ENCODE measurements at places on chromosomes 5 and 9.

DNA sequence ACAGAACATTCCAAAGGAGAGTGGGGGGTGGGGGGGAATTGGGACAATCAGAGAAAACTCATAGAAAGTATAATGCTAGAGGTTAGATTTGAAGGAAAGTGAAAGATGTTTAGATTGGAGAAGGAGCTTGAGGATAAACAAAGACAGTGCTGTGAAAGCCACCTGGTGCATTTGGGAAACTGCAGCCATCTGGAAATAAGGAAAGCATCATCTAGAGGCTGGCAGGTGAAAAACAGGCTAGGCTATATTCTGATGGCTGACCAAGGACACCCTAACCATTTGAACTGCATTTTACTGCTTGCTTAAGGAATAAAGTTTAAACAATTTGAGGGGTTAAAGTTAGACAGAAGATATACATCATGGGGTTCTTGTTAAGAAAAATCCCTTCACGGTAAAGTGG lies 296.4 kb downstream of the CETN3 start:
- no peak for DNase-seq

GRCh38 chr9:137721479-137721878 lies 102.7 kb downstream of the EHMT1 start:
- DNase-seq = peak; percentile 19

DNA sequence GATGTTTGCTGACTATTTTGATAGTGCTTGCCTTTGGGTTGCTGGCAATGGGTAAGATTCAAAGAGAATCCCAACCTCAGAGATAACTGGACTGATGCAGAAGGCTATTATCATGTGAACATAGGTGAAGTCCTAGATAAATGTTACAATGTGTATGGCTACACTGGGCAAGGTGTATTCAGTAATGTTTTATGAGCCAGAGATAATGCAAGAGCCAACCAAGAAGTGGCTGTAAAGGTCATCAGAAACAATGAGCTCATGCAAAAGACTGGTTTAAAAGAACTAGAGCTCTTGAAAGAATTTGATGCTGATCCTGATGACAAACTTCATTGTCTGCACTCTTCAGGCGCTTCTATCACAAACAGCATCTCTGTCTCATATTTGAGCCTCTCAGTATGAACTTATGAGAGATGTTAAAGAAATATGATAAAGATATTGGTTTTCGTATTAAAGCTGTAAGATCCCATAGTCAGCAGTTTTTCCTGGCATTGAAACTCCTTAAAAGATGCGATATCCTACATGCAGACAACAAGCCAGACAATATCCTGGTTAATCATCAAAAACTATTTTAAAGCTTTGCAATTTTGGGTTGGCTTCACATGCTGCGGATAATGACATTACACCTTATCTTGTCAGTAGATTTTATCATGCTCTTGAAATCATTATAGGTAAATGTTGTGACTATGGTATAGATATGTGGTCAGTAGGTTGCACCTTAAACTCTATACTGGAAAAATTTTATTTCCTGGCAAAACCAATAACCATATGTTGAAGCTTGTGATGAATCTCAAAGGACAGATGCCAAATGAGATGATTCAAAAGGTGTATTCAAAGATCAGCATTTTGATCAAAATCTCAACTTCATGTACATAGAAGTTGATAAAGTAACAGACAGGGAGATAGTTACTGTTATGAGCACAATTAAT lies 41.9 kb upstream of the TNFSF15 start:
- DNase-seq = no peak

DNA sequence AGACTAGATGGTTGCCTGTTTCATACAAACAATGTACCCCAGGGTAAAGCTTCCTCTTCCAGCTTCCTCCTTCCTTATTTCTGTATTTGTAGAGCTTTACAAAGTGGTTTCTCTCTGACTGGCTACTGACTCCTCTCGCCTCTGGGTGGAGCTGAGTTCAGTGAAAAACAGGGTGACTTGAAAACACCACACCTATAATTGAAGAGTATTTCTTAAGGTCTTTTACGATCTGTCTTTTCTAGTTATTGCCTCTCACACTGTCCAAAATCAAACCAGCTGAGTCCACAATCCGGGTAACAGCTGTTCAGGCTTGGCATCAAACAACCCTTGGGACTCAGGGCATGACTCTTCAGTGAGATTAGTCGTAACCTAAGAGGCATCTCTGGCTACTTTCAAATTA lies 200.4 kb downstream of the ARRDC3 start:
- DNase-seq = no peak

GRCh38 chr9:92328225-92328624 lies 2.5 kb downstream of the CENPP start:
- DNase-seq = no peak

GRCh38 chr5:72241346-72242003 lies 78.6 kb downstream of the MRPS27 start:
- no peak for DNase-seq

- no peak for DNase-seq
These were observed 88.9 kb upstream of the BNC2 start for GRCh38 chr9:16959391-16959790.

DNA sequence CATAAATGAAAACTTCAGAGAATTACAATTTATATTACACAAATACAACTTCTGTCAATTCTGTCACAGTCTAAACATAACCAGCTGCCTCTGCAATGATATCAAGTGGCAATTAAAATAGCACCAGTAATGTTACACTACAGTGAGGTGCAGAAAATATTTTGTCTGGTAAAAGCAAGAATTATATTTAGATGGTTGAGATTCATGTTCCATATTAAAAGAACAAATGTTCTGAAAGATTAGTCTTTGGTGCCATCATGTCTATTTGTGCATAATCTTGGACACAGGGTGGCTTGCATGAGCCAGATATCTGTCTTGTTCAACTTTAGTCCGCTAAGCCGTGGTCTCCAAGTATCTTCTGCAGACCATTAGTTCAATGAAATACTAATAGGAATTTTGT lies 29.0 kb upstream of the PRR16 start:
- no peak for DNase-seq

DNA sequence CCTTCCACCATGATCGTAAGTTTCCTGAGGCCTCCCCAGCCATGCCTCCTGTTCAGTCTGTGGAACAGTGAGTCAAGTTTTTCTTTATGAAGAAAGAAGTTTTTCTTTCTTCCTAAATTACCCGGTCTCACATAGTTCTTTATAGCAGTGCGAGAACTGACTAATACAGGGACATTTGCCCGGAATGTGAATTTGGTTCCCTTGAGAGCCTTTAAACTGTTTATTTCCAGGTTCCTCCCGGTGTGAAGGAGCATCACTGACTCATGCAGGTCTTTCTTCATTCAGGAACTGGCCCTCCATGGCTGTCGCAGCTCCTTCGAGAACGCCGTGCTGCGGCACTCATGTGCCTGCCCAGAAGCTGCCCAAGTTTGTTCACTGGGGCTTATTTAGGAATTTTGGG lies 87.7 kb downstream of the PTCH1 start:
- no peak for DNase-seq

- DNase-seq = no peak
These were observed 16.9 kb upstream of the LAMC3 start for GRCh38 chr9:130991778-130992681.

DNA sequence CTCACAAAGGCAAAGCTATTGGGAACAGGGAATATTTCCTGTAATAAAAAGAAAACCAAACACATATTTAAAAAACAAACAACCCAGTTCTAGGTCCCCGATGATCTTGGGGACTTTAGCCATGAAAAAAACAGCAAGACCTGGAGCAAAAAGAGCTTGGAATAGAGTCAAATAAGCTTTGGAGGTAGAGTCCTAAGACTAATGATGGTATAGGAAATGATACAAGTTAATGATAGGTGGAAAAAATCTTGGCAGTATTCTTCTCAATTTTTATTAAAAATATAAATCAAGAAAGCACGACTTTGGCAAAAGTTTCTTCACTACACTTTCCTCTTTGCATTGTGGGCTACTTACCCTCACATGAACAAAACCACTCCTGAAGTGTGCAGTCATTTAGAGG lies 481.5 kb downstream of the EBF1 start:
- DNase-seq = no peak

GRCh38 chr5:106656821-106657220 lies 1013.9 kb downstream of the EFNA5 start:
- no peak for DNase-seq

DNA sequence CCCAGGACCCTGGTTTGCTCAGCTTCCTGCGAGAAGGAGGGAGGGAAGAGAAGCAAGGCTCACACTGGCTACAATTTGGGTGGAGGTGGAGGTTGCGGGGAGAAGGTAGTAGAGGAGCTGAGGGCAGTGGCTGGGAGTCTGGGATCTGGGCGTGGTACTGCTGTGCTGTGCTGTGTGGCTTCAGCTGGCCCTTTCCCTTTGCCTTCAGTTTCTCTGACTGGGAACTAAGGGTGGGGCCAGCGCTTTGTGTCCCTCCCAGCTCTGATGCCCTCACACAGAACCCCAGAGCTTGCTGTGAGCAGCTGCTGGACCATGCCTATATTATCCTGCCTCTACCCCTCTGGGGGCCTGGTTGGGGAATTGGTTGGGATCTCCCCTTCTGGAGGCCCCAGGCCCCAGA lies 60.9 kb downstream of the RGS3 start:
- DNase-seq = no peak

- peak; percentile 28 for DNase-seq
These were observed 89.8 kb downstream of the SLC1A3 start for GRCh38 chr5:36696059-36696673.

GRCh38 chr9:4116071-4116581 lies 183.7 kb downstream of the GLIS3 start:
- DNase-seq = no peak

DNA sequence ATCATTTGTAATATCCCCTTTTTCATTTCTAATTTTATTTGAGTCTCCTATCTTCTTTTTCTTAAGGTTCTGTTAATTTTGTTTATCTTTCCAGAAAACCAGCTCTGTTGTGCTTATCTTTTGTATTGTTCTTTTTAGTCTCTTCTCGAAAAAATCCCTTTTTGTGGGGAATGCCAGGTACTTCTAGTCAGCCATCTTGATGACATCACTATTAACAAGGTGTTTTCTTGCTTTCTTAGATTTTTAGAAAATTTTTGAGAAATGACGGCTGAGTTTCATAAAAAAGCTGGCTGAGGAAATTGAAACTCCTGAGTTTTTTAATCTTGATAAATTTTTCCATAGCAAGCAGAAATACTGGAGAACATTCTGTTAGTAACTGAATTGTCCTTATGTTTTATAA lies 10.7 kb downstream of the RNF180 start:
- DNase-seq = no peak

GRCh38 chr9:117120061-117120460 lies 294.8 kb downstream of the ASTN2 start:
- DNase-seq = no peak

- DNase-seq = no peak
These were observed 50.0 kb downstream of the FBXL7 start for GRCh38 chr5:15549961-15550360.

- no peak for DNase-seq
These were observed 40.8 kb downstream of the SNX18 start for GRCh38 chr5:54558362-54558761.

DNA sequence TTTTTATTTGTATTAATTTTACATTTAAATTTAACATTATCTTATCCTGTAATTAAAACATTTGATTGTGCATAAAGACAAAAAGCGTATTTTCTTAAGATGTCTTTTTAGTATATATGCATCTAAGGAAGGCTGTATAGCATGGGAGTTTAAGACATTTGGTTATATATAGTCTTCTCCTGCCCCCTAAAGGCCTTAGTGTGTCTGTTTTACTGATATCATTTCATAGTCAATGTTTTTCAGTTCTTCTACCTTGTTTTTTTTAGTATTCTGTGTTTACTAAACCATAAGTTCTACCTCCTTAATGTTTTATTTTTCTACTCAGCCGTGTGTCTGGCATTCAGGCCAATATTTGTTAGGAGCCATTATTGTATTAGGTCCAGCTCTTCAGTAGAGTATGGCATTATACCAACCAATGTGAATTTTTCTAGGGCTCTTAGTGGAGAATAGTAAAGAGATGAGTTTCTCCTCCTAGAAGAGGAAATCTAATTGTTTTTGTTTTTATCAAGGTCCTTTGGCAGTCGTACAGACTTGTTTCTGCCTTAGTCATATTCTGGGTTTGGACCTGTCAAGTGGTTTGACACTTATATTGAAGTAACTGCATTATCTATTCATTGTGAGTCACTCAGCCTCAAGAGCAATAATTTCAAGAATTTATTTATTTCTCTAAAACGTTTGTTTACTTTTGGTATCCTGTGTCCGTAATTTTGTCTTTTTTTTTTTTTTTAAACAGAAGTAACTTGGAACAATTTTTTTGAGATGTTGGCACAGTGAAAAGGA lies 74.8 kb downstream of the SLF1 start:
- DNase-seq = no peak

- no peak for DNase-seq
These were observed 39.3 kb upstream of the CDH12 start for GRCh38 chr5:22892441-22892840.

DNA sequence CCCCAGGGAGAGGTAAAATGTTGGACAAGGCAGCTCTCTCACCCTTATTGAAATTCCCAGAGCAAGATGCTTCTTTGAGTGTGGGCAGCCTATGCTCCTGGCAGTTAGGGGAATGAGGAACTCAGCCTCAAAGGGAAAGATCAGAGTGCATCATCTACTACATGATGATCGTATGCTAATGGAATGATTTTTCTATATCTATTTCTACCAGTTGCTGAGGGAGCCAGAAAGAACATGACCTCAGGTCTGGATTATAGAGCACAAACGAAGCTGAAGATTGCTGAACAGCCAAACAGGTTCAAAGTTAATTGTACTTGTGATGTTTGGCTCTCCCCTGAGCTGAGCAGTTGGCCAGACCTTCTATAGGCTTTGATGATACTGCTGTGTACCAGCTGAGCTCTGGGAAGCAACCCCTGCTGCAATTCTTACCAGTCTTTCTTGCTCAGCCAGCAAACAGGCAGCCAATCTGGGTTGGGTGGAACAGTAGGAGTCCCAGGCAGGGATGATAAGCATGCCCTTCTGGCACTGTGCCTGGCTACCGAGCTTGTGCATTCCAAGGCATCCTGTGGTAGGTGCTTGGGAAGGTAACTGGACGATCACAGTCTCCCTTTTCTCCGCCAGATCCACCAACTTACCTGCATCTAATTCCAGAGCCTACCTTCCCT lies 10.3 kb upstream of the FBXL7 start:
- DNase-seq = no peak

DNA sequence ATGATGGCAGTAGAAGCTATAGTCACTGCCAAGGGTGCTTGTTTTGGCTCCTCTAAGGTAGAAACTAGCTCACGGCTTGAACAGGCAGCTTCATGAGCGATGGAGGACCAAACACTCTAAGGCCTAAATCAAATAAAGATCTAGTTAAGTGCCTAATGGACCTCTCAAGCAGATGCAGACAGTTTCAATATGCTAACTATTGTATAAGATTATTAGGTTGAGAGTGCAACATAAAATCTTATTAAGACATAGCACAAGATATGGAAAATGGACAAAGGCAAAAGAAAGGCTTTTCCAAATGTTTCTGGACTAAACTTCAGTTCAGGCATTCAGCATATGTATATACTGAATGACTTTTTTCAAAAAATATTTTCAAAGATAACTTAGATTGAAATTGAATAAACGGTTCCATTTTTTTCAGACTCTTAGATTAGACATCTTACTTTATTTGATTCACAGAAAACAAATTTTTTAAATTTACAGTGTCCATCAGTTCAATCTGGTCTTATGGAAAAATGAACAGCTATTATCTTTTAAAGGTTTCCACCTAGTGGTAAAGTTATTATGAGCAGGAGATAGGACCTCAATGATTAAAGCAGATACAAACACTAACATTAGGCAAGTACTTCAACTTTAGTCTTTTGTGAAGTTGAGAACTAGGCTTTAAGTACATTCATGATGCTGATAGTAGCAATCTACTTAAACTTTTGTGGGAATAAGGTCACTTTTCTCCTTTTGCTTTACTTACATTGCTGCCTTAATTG lies 1167.7 kb downstream of the MAT2B start:
- DNase-seq = no peak
